GM12878 (cell line): ENCODE measurements at places on chromosomes 4 and X.

DNA sequence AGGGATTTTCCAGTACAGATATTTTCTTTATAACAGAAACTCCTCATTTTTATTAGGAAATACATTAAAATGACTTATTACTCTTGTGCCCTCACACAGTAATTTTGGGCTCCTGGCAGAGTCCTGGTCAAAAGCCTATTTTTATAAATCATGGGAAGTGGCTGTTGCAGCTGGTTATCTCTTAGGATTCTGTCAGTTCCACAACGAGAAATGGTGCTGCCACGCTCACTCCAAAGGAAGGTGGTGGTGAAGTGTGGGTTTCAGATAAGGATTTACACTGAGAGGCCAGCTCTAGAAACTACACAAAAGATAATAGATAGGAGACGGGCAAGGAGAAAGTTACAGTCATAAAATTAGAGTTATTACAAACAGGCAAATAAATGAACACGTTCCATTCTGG lies 159.2 kb upstream of the FAM241A start:
- H3K4me3 ChIP-seq = no peak overlapping the region
- H3K4me1 ChIP-seq = peaks cover 3% of the 10 kb centered on the region
- no peak for DNase-seq
- H3K36me3 ChIP-seq = no peaks in the 10 kb centered on the region

- H3K4me3 ChIP-seq = no peak overlapping the region
- no peaks in the 10 kb centered on the region for H3K36me3 ChIP-seq
- DNase-seq = no peak
- H3K27me3 ChIP-seq = no peaks in the 10 kb centered on the region
- H3K4me1 ChIP-seq = no peaks in the 10 kb centered on the region
These were observed 89.8 kb downstream of the FBXO8 start for GRCh38 chr4:174193438-174194374.

- H3K27me3 ChIP-seq = no peaks in the 10 kb centered on the region
- no peak for DNase-seq
- H3K4me3 ChIP-seq = no peak overlapping the region
- no peaks in the 10 kb centered on the region for H3K36me3 ChIP-seq
- no peak overlapping the region for H3K27ac ChIP-seq
These were observed 45.8 kb downstream of the ENOX2 start for GRCh38 chrX:130857207-130857606.

DNA sequence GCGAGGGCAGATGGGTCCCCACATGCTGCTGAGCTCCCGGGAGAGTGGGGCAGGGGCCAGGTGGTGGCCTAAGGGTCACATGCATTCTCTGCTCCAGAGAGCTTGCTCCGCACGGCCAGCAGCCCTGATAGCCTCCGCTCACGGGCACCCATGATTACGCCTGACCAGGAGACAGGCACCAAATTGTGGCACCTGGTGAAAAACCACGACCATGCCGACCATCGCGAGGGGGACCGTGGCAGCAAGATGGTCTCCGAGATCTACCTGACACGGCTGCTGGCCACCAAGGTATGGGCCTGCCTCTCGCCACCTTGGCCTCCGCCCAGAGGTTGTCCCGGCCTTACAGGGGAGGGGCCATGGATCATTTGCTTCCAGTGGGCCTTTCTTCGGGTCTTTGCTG lies 9.2 kb downstream of the LAGE3 start:
- H3K27me3 ChIP-seq = no peaks in the 10 kb centered on the region
- no peak for DNase-seq
- no peak overlapping the region for H3K4me3 ChIP-seq
- peaks cover 2% of the 10 kb centered on the region for H3K36me3 ChIP-seq

GRCh38 chrX:50622751-50623150 lies 152.1 kb upstream of the DGKK start:
- H3K4me1 ChIP-seq = no peaks in the 10 kb centered on the region
- no peaks in the 10 kb centered on the region for H3K36me3 ChIP-seq
- no peak for DNase-seq
- H3K27me3 ChIP-seq = no peaks in the 10 kb centered on the region

DNA sequence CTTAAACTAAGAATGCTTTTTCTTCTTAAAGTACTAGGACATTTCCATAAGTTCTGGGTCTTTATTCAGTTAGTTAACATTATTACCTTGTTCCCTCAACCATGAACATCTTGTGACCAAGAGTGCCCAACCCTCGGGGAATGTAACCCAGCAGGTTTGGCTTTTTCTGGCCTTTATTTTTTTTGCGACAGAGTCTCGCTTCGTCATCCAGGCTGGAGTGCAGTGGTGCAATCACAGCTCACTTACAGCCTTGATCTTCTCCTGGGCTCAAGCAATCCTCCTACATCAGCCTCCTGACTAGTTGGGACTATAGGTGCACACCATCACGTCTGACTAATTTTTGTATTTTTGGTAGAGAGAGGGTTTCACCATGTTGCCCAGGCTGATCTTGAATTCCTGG lies 65.1 kb downstream of the USP11 start:
- H3K27me3 ChIP-seq = no peaks in the 10 kb centered on the region
- H3K36me3 ChIP-seq = no peaks in the 10 kb centered on the region
- no peak for DNase-seq

DNA sequence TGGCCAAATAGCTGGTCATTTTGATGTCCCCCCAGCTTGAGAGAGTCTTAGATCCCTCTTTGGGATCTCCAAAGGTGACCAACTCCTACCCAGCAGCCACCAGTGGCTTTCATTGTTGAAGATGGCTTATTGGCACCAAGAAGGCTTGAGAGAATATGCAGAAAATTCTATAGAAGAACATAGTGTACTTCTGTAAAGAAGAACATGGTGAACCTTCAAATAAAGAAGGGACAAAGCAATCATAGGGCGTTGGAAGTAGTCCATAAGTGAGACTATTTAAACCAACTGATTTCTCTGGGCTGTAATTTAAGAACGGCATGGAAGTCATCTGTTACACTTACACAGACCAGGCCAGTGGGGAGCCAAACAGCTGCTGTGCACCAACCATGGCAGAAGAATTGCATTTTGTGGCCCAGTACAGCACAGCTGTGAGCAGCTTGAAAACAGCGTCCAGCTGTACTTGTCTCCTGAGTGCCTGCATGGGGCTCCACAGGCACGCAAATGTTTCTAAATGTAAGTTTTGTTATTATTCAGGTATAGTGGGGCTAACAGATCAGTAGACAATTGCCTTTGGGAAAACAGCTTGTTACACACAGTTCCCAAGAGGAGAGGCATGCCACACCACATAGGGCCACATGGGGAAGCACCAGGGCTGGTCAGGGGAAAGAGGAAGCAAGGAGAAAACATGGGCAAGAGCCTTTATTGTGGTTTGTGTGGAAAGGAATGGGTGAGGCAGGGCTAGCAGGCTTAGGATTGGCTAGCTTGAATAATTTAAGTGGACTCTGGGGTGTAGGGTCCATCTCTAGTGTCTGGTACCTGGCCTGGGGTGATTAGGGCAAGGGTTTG lies 125.0 kb downstream of the ARHGAP6 start:
- DNase-seq = peak; percentile 34
- H3K4me1 ChIP-seq = no peaks in the 10 kb centered on the region

- H3K27ac ChIP-seq = no peak overlapping the region; the same call in 1 of the 2 replicates
- peak overlapping the region; percentile 3; the same call in 1 of the 2 replicates for H3K4me3 ChIP-seq
- no peak for DNase-seq
- peaks cover 15% of the 10 kb centered on the region for H3K4me1 ChIP-seq
- no peaks in the 10 kb centered on the region for H3K36me3 ChIP-seq
- H3K27me3 ChIP-seq = no peaks in the 10 kb centered on the region
These were observed 5.2 kb downstream of the PKD2 start for GRCh38 chr4:88012647-88013046.

GRCh38 chrX:12013211-12013618 lies 125.1 kb upstream of the FRMPD4 start:
- no peaks in the 10 kb centered on the region for H3K27me3 ChIP-seq

GRCh38 chr4:114019276-114019968 lies 40.0 kb upstream of the ARSJ start:
- H3K27me3 ChIP-seq = no peaks in the 10 kb centered on the region
- no peak overlapping the region for H3K4me3 ChIP-seq

- no peak for DNase-seq
- H3K27me3 ChIP-seq = no peaks in the 10 kb centered on the region
- peaks cover 5% of the 10 kb centered on the region; the same call in 1 of the 2 replicates for H3K4me1 ChIP-seq
- H3K36me3 ChIP-seq = no peaks in the 10 kb centered on the region
- no peak overlapping the region for H3K27ac ChIP-seq
- no peak overlapping the region for H3K4me3 ChIP-seq
These were observed 92.0 kb upstream of the CLCN4 start for GRCh38 chrX:10064736-10065135.

DNA sequence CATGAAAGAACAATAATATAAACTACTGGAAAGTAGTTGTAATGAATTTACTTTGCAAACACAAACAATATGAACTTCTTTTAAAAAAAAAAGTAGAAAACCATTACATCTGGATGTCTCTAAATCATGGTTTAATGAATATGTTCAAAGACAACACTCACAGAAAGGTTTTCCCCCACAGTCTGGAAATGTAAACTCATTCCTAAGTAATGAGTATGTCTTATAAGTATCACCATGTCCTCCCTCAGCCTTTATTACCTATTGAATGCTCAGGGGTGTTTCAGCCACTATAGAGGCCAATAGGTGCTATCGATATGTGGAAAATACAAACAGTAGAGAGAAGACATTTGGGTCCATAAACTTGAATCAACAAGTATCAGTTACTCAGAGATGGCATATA lies 186.7 kb downstream of the PALLD start:
- DNase-seq = no peak
- H3K27ac ChIP-seq = no peak overlapping the region
- no peaks in the 10 kb centered on the region for H3K4me1 ChIP-seq
- H3K27me3 ChIP-seq = no peaks in the 10 kb centered on the region

GRCh38 chr4:151553874-151554273 lies 144.9 kb downstream of the FHIP1A start:
- DNase-seq = no peak
- no peak overlapping the region for H3K4me3 ChIP-seq
- no peaks in the 10 kb centered on the region for H3K4me1 ChIP-seq
- no peaks in the 10 kb centered on the region for H3K36me3 ChIP-seq
- H3K27ac ChIP-seq = no peak overlapping the region

GRCh38 chrX:136318895-136319597 lies 18.3 kb downstream of the ADGRG4 start:
- no peak overlapping the region for H3K4me3 ChIP-seq
- no peak for DNase-seq
- no peaks in the 10 kb centered on the region for H3K27me3 ChIP-seq
